Melanocyte of skin (primary cell): ENCODE measurements at places on chromosomes 6 and 20. TPM values are rescaled to one million over a fixed set of nuclear protein-coding genes. Genes with fewer than 3 reads are reported as not detected.

CCM2L gene
- total RNA-seq, result not detected in 2 replicates

TBC1D7 gene
- total RNA-seq, result 282 and 336 TPM in 2 replicates

EMILIN3 gene
- total RNA-seq, result under 0.01 TPM in 1 of 2 replicates, not detected in the other

DSP gene
- total RNA-seq, result 0.62 and 1.7 TPM in 2 replicates

C6orf141 gene
- not detected in 2 replicates for total RNA-seq

CENPW gene
- total RNA-seq, result 9.1 and 11.0 TPM in 2 replicates

ASIP gene
- not detected in 2 replicates for total RNA-seq

BPIFB1 gene
- total RNA-seq, result not detected in 2 replicates

ARMH2 gene
- total RNA-seq, result not detected in 2 replicates

PRRT1 gene
- total RNA-seq, result 0.34 TPM in 1 of 2 replicates, not detected in the other
